ENCODE measurements at places on chromosomes 2 and 18.

DNA sequence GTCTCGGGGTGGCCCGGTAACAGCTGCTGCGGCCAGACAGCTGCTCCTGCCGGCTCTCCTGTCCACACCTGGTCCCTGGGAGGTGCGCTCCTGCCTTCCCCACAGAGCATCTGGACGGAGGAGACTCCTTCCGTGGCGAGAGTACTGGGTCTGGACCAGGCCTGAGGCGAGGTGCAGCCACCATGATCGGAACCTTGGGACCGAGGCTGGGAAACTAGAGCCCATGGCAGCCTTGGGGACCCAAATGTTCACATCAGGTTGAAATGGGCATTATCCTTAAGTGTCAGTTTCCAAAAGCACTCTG lies 628 bp downstream of the GIGYF2 start:
- DNase-seq, result no peak

- no peak for DNase-seq
Measured at GRCh38 chr2:10844097-10844496, 31.5 kb upstream of the PDIA6 start.

DNA sequence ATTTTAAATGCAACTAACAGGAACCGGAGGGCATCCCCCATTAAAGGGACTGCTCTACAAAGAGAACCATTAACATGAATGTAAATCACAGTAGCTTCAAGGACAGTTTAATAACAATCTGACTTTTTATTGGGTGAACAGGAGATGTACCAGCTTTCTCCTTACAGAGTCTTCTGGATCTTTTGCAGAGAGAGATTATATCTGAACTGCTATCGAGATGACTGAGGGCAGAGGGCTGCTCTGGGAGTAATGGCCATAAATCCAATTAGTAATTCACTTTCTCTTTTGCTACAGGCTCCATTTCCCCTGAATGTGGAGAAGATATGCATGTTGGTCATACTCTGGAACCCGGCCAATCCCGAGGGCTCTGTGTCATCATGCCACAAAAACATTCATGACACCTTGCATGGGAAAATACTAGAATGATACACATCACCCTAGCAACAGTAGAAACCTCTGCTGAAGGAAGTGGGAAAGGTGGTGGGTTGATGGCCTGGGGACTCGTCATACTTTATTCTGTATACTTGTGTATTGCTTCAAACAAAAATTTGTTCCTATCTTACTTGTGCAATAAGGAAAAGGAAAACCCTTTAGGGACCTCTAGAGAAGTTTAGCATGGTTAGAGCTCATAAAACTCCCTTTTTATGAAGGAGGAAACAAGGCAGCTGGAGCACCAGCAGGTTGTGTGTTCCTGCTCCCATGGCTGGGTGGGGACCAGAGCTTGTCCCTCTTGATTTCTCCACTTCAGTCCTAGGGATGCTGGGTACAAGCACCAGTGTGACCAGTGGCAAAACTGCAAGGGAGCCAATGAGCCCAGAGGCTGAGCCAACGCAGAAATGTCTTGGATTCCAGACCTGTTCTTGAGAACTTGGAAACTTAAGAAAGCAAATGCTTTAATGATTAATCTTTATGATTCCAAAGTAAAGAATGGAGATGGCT lies 26.0 kb downstream of the CTAGE1 start:
- DNase-seq, result no peak

DNA sequence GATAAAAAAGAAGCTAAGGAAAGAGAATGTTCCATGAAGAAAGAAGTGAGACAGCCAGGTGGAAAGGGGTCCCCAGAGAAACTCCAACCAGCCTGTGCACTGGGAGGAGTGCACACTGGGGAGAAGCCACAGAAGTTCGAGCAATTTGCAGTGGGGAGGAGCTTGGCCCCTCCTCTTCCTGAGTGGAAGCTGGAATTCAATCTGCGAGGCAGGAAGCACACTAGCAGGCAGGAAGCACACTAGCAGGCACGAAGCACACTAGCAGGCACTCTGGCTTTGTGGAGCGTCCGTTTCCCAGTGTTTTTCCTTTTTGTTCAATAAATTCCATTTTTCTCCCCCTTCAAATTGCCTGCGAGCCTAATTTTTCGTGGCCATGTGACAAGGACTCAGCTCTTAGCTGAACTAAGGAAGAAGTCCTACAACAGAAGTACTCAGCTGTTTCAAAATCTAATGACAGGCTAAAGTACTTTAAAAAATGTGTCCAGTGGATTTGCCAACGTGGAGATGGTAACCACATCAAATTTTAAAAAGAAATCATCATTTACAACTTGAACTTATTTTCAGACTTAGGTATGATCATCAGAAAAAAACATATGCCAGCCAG lies 21.4 kb upstream of the SPIRE1 start:
- DNase-seq, result no peak

GRCh38 chr2:222283634-222284033 lies 15.2 kb downstream of the PAX3 start:
- DNase-seq, result no peak

GRCh38 chr2:20190876-20191713 lies 33.8 kb downstream of the SDC1 start:
- no peak for DNase-seq

Data from stimulated activated CD4-positive, alpha-beta T cell treated with anti-CD3 and anti-CD28 coated beads, Interleukin-4, amount 100 ng/mL, for 1 hour (primary cell).